AG08395 (cell line): ENCODE measurements at places on chromosomes 3 and 15.
A peak's percentile ranks its signal among the peaks of the same experiment; 100 is the strongest.

DNA sequence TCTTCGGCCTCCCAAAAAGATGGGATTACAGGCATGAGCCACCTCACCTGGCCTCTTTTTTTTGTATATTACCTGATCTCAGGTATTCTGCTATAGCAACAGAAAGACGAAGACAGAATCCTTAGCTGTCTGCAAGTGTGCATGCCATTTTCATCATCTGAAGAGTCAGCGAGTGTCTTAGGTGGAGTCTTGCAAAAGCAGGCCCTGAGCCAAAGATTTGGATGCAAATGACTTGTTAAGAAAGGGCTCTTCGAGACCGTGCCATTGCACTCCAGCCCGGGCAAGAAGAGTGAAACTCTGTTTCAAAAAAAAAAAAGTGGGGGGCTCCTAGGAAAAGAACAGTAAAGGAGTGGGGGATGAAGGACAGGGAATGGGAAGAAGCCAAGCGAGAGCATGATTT, 10.2 kb upstream of the TRIM69 start:
- DNase-seq, result no peak

DNA sequence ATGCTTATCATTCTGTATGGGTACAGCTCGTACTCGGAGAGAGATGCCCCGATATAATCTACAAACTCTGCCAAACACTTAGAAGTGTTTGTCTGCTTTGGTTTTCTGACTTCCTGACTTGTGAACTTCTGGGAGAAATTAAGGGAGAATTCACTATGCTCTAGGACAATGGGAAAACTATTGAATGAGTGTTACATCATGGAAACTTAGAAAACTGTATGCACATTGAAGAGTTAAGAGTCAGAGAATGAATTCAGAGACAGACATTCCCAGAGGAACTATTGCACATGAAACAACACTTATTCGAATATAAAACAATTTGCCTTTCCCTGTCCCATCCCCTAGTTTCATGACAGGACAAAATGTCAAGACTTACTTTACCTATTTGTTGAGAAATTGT, 57.8 kb downstream of the DTWD1 start:
- no peak for DNase-seq

DNA sequence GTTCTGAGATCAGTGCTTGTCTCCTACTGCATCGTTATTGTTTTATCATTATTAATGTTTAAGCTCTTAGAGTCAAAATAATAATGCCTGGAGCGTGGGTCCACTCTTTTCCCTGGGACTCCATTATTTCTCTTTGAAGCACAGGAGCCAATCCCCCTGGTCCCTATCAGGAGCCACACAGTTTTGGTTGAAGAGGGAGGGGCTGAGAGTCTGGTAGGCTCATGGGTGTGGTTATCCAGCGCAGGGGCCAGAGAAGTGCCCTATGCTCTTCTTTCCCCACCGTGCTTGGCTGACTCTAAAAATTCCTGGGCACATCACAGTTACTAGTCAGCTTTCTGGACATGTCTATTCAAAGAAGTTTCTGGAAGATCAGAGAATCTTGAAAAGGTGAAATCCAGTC, 121.5 kb downstream of the DNAJB8 start:
- no peak for DNase-seq

DNA sequence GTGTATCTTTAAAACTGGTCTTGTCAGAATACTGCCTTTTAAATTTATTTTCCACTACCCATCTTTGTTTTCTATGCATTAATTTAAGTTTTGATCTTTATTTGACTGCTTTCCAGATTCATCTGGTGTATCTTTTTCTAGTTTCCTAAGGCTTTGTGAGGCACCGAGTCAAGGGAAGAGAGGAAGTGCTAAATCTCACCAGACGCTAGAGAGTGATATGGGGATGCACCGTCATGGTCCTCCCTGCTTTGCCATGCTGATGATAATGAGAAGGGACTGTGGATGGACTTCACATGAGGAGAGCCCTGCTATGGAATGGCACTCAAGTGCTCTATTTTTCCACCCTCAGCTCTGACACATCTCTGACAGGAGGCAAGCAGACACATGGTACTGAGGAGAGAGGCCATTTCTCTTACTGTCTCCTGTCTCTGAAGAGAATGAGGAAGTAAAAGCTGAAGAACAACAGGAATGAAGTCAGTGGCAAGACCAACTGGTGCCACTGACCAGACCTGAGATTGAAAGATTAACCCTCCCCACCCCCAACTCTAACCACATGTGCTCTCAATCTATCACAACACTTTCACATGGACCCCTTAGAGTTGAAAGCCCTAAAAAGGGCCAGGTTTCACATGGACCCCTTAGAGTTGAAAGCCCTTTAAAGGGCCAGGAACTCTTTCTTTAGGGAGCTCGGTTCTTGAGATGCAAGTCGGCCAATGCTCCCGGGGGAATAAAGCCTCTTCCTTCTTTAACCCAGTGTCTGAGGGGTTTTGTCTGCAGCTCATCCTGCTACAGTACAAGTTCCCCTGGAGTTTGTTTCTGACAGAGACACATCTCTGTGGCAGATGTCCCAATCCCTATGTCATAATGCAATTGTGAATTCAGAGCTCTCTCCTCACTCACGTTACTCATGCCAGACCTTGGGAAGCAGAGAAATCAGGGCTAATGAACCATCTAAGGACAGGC, at the start of gene IQCF2:
Gene IQCF2 (plus strand): TSS at position 913 of the 963 bp plus-strand sequence. CDS start 52 bp downstream, outside the sequence.
- DNase-seq, result no peak

- no peak for DNase-seq
These were observed 139.7 kb upstream of the SMAD3 start for GRCh38 chr15:66925721-66926120.

DNA sequence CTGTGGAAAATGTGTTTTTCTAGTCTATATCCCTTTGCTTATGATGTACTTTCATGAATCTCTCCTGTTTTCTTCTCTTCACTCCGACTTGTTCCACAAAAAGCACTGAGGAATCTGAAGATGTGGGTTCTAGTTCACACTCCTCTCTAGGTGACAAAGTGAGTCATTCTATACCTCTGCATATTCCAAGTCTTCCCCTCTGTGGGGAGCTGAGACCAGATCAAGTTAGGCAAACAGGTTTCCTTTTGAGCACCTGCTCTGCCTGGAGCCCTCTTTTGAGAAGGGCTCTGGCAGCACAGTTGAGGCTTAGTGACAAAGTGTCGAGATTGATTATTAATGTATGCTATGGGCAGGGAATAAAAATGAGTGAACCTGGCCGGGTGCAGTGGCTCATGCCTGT, 82.4 kb upstream of the VGLL4 start:
- DNase-seq, result no peak

DNA sequence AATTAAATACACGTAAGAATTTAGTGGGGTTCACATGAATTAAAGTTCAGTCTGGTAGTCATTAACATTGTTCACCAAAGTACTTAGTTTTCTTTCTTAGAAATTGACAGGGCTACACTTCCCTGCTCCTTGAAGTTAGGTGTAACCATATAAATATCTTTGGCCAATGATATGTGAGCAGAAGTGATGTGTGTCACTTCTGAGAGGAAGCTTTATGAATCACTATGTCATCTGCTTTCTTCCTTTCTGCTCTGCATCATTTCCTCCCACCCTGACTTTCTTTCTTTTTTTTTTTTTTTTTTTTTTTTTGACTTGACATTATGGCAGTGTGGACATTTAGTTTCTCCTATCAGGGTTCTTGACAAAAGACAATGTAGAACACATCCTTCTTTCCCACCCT, 156.2 kb upstream of the COL8A1 start:
- no peak for DNase-seq

GRCh38 chr3:69451594-69451993, 65.7 kb upstream of the FRMD4B start:
- no peak for DNase-seq

GRCh38 chr3:194380326-194380725, 10.8 kb upstream of the LRRC15 start:
- no peak for DNase-seq

DNA sequence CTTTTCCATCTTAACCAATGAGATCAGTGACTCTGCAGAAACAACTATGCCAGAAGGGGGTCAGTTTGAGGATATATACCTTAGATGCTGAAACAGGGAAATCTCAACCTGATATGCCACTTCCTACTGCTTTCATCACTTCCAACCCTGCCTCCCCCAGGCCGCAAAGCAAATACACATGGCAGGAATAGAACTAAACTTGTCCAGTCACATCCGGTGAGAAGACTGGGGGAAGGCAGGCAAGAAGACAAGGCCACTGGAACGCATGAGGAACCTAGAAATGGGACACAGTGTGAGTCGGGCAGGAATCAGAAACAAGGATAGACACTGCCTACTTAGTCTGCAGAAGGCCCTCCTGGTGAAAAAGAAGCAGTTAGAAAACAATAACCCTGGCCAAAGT, 90.6 kb downstream of the MYO5A start:
- DNase-seq, result no peak

DNA sequence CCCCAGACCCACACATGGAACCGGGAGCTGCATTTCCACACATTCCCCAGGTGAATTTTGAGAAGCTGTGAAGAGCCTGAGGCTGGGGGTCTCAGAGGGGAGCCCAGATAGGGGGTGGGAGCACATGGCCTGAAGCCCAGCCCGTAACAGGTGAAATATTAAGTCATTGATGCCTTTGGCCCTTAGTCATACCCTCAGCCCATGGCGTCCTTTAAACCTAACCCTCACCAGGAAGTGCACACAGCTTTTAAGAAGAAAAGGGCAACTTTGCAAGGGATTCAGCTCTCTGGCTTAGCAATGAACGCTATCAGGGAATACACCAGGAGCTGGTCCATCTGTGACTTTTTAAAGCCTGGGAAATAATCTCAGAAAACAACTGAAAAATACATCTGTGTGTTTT, 40.6 kb downstream of the WNT7A start:
- no peak for DNase-seq

DNA sequence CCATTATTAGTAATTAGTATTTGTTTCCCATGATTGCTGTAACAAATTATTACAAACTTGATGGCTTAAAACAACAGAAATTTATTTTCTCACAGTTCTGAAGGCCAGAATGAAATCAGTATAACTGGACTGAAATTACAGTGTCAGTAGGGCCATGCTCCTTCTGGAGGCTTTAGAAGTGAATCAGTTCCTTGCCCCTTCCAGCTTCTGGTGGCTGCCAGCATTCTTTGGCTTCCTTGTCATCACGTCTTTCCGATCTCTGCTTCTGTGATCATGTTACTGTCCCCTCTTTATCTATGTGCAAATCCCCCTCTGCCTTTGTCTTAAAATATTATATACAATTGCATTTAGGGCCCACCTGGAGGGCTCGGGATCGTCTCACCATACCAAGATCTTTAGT, 92.0 kb downstream of the FOXB1 start:
- DNase-seq, result peak; percentile 49

DNA sequence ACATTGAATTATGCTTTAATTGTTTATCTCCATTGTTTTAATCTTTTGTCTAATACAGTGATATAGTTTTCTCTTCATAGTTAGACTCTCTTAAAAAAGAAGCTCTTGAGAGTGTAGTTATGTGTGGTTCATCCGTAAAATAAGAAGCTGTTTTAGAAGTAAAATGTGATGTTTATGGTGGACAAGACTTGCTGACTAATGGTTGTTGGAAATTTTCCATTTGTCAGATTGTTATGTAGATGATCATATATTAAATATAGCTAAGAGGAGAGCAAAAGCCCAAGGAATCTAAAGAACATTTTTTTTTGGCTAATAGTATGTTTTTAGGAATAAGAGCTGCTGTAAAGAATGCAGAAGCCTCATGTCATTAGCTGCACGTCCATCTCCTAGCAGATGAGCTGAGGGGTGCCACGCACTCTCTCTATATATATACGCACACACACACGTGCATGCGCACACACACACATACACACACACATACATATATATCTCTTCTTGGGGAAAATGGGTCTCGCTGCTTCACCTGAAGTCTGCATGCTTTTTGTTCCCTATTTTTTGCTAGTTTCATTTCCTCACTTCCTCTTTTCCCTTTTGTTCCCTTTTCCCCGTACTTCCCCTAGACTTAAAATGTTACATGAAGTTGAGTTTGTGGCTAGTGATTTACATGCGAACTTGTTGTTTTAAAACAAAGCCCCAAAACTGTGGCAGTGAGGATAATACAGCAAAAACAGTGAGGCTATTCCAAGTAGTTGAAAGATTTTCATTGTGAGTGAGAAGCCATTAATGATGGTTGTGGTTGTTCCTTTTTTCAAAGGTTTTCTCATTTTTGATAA, 107.8 kb downstream of the MBNL1 start:
- no peak for DNase-seq

- no peak for DNase-seq
These were observed 176.4 kb upstream of the UBE2E1 start for GRCh38 chr3:23629181-23629894.

DNA sequence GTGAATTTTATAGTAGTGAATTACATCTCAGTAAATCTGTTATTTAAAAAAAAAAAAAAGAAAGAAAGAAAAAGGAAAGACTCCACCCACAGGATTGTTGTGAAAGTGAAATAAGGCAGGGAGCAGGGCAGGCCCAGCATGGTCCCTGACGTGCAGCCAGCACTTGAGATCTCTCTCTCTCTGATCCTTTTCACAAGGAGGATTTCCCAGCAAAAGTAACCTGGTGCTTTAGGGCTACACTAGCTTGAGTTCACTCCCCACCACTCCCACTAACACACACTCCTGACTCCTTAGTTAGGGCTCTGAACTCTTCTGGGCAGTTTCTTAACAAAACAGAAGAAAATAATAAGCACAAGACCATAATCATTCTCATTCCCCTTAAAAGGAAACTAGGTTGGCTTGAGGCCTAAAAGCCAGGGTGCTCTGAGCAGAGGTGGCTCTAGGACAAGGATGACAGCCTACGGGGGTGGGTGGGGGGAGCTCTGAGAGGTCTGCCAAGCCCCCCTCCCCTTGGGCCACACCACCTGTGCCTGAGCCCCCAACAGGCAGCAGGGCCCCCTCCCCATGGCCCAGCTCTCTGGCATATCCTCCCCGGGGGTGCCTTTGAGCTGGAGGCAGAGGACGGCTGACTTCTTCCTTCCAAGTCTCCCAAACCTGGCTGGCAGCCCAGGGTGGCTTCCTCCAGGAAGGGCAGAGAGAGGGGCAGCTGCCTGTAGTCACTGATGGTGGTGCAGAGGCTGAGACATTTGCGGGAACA, 856 bp downstream of the TMEM40 start:
- DNase-seq, result peak; percentile 68

DNA sequence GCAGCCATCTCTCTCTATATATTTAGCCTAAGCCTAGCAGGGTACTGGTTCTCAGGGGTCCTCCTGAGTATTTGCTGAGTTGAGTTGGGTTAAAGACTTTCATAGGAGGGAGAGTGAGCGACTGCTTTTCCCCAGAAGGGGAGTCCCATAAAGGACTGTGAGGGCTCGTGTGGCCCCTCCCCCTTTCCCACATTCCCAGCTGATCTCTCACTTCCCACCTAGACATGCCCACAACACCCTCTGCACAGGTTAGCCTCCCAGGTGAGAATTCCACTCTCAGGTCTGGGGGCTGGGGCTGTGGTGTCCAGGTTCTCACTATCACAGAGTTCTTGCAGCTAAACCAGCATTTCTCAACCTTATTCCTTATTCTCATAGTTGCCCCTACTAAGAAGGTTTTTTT, 15.8 kb downstream of the EPHB1 start:
- no peak for DNase-seq

GRCh38 chr3:174436367-174436766, 422.8 kb upstream of the NAALADL2 start:
- DNase-seq, result no peak

DNA sequence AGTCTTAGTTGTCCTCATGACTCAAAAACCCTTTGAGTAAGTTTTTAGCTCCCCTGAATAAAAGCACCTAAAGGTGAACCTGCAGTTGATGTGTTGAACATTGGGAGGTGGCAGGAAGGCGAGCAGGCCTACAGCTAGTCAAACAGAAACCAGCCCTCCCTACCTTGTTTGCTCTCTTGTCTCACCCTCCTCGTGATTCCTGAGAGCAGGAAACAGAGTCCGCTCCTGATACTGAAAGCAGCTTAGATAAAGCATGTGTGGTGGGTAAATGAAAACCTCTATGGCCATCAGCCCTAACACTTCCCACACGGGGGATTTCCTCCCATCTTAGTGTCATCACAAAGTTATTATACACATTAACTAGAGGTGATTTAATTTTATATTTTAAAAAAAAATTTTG, 21.8 kb upstream of the CLDN18 start:
- no peak for DNase-seq
